Stimulated activated CD8-positive, alpha-beta memory T cell treated with anti-CD3 and anti-CD28 coated beads, Interleukin-7, amount 100 ng/mL, for 24 hours (primary cell): ENCODE measurements at places on chromosomes 1 and 21.

DNA sequence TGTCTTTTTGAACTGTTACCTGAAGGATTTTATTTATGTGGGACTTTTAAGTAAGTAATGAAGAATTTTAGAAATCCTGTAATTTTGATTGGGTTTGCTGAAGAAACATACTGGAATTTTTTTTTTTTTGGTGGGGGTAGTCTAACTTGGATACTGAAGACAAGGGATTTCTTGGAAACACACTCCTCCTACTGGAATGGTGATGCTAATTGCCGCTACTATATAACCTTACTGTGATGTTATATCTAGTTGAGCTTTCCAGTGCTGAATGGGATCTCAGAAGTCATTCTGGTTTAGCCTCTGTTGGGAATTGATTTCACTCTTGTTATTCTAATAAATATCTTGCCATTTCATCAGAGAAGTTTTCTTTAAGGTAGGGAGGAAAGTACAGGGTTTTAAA is 8.4 kb downstream of the PPP2R5A start:
- no peak for DNase-seq

DNA sequence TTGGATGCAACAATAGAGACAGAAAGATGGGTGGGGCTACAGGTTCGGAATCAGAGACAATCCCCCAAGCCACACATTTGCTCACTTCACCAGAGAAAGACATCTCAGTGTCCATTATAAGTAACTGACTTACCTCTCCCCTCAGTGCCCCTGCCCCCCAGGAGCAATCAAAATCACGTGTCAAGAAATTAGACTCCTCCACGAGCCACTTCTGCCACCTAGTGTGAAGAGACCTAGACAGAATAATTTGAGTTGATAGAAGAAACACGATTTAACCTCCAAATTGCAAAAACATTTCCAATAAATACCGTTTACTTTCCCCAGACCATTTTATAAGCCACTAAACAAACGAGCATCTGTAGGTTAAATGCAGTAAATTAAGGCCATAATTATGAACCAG is 123.2 kb downstream of the SLC30A10 start:
- DNase-seq: no peak

GRCh38 chr1:7566417-7567375 is 204.4 kb upstream of the VAMP3 start:
- no peak for DNase-seq

- no peak for DNase-seq
Measured at GRCh38 chr1:110872366-110872744, 593 bp upstream of the CD53 start.

- DNase-seq: no peak
Measured at GRCh38 chr1:237098541-237098940, 56.6 kb downstream of the RYR2 start.

DNA sequence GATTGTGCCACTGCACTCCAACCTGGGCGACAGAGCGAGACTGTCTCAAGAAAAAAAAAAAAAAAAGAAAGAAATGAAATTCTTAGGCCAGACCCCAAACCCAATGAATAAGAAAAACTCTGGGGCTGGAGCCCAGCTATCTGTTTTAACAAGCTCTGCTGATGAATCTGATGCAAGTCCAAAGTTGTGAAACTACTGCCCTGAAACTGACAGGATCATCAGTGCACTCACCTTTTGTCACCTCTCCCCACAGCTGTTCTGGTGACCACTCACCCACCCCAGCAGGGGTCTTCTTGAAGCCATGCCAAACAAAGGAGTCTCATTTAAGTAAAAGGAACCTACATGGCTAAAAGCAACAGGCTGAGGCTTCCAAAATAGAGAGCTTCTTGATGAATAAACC is 8.4 kb downstream of the PABPC4 start:
- no peak for DNase-seq

- DNase-seq: no peak
Measured at GRCh38 chr1:100657876-100658715, 61.4 kb upstream of the VCAM1 start.

DNA sequence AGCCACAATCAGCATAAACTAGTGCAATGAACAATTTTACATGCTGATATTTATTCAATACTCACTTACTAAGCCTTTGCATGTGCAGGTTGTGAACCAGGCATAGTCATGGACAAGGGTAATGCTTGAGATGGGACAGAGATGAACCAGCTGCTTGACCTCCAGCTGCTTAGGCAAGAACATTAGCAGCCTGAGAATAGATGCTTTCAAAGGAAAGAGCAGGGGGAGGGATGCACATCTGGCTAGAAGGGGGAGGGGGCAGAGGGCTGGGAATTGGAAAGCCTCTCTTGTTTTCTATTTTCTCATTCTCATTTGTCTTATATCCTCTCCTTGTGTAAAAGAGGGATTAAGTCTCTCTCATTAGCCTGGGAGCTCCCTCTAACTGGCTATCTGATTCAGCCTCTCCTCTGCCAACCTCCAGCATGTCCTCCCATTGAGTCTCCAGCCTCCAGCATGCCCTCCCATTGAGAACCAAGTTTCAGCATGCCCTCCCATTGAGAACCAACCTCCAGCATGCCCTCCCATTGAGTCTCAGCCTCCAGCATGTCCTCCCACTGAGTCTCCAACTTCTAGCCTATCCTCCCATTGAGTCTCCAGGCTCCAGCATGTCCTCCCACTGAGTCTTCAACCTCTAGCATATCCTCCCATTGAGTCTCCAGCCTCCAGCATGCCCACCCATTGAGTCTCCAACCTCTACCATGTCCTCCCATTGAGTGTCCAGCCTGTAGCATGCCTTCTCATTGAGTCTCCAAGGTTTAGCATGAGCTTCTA is 38.4 kb upstream of the TRABD2B start:
- DNase-seq: no peak

- no peak for DNase-seq
Measured at GRCh38 chr1:203072002-203072602, 13.7 kb downstream of the MYOG start.

GRCh38 chr1:43711049-43711448 is 3.7 kb downstream of the ST3GAL3 start:
- DNase-seq: no peak

- no peak for DNase-seq
Measured at GRCh38 chr1:17028662-17029188, 17.0 kb upstream of the ATP13A2 start.

DNA sequence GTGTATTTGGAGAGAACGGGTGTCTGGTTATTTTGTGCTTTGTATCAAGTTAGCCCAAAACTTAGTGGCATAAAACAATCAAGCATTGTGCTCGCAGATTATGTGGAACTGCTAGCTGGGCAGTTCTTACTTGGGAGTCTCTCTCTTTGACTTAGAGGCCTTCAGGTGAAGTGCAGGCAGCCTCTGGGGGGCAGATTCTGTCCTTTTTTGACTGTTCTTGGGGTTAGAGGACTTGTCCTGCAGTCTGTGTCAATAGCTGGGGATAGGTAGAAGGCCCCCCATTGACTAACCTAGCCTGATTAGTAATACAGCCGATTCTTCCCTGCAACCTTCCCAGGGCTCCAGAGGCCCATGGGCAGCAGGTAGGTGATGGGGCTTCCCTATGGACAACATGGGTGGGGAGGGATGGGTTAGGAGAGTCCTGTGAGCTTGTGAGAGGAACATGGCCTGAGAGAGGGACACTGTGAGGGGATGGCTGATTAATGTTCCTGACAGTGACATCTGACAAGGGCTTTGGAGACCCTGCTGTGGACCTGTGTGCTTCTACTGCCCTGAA is 37.2 kb upstream of the ACOT11 start:
- no peak for DNase-seq

- DNase-seq: no peak
Measured at GRCh38 chr1:206464456-206464964, 5.8 kb upstream of the IKBKE start.

DNA sequence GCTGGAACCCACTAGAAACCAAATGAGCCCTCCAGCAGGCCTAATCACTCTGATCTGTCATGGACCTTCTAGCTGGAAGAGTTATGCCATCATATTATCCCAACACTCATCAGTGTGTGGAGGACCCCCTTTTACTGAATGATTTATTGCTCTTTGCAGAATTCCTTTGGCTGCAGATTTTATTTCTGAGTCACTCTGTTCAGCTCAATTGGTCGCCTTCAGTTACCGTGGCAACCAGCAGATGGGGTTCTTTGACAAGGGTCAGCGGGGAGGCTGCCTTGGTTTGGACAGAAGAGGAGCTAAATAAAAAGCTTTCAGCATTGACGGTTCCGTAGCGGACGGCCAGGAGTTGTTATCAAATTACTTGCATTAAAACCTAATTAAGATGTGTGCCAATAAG is 220.1 kb downstream of the SDCCAG8 start:
- DNase-seq: no peak

GRCh38 chr1:117124661-117125060 is 3.1 kb upstream of the TRIM45 start:
- DNase-seq: no peak

DNA sequence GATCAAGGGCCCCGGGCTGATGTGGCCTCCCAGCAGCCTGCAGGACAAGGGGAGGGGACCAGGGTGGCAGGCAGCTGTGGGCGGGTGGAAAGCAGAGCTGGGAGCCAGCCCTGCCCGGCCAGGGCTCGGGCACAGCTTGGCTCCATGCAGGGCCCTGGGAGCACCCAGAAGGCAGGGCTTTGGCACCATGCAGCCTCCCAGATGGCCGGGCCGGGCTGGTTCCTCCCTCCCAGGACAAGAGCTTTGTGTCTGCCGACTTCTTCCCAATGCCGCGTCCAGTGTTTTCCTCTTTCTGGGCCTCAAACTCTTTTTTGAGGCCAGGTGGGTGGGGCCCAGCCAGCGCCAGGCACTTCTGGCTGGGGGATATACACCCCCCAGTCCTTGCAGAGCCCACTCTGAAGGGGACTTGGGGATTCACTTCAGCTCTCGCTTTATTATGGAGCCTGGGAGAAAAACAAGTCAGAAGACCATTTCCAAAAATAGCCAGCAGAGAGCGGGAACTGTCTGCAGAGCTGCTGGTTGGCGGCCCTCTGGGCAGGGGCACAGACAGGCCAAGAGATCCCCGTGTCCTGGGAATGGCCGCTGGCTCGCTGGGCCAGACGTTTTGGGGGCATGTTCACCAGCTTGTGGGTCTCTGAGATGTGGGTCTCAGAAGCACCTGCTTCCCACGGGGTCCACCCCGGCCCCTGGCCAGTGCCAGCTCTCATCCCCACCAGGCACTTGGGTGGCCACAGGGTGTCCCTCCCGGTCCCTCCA is 103.8 kb upstream of the ARHGEF16 start:
- DNase-seq: no peak

- DNase-seq: no peak
Measured at GRCh38 chr1:8031176-8031785, 5.2 kb upstream of the ERRFI1 start.

DNA sequence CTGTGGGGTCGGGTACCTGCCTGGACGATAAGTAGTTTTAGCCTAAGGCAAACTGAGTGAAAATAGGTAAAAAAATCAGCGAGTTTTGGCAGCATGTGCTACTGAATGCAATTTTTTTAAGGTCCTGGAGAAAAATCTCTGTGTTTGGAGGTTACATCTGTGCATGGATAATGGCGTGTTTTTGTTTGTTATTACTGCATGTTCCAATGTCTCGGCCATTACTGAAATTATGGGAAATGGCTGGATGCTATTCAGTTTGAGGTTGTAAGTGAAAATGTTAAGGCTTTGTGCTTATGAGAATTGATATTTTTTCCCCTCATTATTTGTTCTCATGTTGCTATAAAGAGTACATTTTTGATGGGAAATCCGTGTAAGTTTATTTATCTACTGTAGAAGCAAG is 441.7 kb downstream of the PRDM2 start:
- no peak for DNase-seq

DNA sequence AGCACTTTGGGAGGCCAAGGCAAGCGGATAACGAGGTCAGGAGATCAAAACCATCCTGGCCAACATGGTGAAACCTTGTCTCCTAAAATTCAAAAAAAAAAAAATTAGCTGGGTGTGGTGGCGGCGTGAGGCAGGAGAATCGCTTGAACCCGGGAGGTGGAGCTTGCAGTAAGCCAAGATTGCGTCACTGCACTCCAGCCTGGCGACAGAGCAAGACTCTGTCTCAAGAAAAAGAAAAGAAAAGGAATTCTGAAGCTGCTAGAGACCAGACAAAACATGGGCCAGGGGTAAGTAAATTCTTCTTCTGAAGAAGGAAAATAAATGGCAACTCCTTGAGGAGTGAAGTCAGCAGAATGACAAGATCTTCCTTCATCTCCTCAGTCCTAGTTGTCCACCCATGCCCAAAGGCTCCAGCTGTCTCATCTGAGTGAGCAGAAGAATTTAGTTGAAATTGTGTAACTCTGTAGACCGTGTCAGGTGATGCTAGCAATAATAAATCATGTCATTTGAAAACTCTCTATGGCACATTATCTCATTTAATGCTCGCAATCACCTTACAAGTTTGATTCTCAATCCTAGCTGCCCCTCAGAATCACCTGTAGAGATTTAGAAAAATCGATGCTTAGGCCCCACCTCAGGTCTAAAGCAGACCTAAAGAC is 14.3 kb downstream of the PDZK1 start:
- no peak for DNase-seq

DNA sequence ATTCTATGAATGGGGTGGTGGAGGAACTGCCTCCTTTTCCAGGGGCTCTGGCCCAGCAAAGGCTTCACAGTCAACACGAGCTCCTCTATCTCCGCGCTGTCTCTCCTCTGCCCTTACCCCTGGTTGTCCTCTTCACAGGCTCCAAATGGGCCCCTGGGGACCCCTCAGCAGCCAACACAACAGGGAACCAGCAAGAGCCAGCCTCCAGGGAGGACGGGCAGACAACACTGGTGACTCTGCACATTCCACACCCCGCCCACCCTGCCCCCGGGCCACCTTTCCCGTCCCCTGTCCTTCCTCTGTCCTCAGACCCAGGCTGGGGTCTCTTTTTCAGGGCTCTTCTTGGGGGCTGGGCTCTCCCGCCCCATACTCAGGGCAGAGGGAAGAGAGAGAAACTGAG is 17.5 kb upstream of the ETV3 start:
- DNase-seq: no peak
